ENCODE measurements at places on chromosomes 5 and 9.

DNA sequence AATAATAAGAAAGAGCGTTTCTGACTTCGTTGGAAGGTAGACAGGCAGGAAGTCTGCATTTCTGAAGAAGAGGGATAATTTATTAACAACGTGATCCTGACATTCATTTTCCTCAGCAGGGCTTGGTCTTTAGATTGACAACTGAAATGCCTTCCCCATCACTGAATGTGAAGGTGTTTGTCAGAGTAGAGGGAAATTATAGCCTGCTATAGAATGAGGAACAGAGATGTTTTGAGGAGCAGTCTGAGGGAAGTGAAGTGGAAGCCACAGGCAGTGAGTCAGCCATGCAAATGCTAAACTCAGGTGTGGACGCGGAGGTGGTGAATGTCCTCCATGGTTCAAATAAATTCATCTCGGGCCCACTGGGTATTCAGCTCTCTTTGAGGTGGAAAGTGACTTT, 30.5 kb downstream of the C7 start:
- DNase-seq: no peak

GRCh38 chr5:31197183-31197582, 3.7 kb downstream of the CDH6 start:
- no peak for DNase-seq

DNA sequence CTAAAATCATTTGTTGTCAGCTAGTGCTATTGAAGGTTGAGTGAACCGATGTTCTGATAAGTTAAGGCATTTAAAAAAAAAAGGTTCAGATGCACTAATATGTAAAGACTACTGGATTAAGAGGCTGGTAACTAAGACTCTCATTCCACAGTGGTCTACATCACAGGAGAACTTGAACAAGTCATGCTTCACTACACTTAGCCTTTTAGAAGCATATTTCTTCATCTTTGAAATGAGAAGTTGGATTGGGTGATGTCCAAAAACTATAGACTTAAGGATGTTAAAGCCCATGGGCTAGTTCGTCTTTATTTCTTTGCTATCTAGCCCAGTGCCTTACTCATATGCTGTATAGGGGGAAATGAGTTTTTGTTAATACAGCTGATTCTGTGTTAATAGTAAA, 107.2 kb downstream of the NDUFS4 start:
- DNase-seq: no peak

DNA sequence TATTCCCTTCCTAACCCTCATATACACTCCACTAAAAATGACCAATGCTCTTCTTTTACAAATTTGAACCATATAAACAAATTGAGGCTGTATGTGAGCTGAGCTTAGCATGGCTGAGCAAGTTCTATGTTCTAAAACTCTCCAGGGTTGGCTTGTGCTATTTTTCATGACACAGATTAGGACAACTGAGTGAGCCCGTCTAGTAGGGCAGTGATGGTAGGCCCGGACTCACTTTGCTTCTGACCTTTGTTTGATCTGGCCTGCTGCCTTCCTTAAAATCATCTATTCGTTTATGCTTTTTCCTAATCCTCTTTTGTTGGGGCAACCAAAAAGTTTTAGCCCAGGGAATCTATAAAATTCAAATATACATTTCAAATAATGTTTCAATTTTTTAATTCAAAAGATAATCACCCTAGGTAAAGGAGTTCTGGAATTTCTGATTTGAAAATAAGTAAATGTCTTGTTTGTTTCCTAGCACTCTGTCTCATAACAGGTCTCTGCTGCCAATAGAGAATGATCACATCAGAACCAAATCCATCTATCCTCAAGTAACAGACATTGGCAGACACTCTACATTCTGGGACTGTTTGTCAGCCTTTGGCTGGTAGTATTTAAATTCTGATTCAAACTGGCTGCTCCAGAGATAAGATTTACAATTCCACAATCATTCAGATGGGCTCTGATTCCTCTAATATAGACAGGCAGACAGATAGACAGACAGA, 217.0 kb upstream of the TARS1 start:
- no peak for DNase-seq

DNA sequence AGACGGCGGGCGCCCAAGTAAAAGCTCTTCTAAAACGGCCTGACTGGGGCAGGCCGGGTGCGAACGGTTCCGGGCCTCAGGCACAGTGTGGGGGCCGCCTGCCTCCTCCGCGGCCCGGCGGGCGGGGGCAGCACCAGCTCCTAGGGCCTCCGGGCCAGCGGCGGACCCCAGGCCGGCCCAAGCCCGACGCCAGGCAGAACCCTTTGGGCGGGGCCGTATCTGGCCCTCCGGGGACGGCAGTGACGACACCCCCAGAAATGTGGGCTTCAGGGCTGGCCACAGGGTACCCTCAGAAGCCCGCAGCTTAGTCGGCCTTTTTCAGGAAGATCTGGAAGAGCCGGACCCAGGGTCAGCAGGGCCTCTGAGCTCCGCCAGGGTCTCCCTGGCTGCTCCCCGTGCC, 4.0 kb downstream of the LTC4S start:
- DNase-seq: no peak

GRCh38 chr5:131786900-131787692, 9.7 kb downstream of the FNIP1 start:
- DNase-seq: no peak

- DNase-seq: no peak
Observed at GRCh38 chr5:98425640-98426039, 347.8 kb upstream of the RGMB start.

GRCh38 chr5:178121391-178122276, 8.3 kb downstream of the N4BP3 start:
- no peak for DNase-seq

GRCh38 chr9:119044806-119045205, 324.4 kb downstream of the BRINP1 start:
- no peak for DNase-seq

DNA sequence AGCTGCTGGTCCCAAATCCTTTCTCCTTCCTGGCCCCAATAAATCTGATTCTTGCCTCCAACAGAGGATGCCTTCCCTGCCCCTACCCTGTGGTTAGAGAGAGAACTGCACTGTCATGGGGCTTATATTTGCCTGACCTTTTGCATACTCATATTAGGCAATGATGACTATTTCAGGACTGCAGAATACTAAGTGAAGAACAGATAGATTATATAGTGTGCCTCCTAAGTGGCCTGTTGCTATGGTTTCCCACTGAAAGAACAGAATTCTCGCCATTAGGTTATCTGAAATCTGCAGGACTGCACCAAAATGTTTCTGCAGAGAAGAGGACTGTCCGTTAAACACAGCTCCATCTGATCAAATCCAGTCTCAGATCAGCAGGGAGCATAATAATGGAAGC, 87.3 kb upstream of the CCNG1 start:
- DNase-seq: no peak

DNA sequence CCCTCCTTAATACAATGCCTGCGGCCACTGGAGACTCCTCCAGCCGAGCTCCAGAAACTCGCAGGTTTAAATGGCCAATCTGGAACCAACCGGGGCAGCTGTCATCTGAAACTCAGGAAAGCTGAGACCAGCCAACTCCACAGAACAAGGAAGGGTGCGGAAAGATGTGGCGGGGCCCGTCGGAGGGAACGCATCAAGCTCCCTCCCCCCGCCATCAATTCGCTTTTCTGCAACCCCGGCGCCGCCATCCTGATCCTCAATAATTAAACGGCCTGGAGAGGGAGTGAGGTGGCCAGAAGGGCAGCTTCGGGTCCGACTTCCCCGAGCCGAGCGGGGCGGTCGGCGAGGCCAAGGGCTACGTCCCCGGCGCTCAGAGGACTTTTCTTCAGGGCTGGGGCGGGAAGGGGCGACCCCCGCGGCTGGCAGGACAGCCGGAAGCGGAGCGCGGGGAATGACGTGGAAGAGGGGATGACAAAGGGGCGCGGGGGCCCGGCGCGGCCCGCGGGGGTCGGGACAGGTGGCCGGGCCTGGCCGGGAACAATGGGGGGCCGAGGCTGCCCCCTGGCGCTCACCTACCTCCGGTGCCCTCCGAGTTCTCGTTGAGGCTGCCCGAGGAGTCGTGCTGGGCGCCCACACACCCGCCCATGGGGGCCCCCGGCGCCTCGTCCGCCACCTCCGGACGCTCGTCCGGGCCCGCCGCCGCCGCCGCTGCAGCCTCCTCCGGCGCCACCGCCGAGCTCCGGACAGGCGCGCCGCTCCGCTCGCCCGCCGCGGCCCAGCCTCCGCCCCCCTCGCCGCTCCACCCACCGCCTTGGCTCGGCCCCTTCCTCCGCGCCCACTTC, at the start of gene UBTD2:
TSS of gene UBTD2 (minus strand) at position 745 of the 842 bp plus-strand sequence. CDS start at position 646, 99 bp downstream.
- DNase-seq: peak; percentile 20

DNA sequence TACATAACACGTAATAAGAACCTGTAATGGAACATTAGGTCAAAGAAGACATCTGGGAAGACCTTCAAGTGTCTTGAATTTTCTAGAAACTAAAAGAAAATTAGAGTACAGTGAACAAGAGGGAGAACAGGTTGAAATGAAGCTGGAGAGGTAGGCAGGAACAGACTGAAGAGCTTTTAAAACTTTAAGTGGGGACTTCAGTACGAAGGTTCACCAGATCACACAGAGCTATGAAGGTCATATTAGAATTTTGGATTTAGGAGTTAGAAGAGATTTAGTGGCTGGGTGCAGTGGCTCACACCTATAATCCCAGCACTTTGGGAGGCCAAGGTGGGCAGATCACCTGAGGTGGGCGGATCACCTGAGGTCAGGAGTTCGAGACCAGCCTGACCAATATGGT, 26.6 kb downstream of the MLANA start:
- DNase-seq: no peak

- DNase-seq: no peak
Observed at GRCh38 chr9:18393340-18394130, 80.4 kb upstream of the ADAMTSL1 start.

DNA sequence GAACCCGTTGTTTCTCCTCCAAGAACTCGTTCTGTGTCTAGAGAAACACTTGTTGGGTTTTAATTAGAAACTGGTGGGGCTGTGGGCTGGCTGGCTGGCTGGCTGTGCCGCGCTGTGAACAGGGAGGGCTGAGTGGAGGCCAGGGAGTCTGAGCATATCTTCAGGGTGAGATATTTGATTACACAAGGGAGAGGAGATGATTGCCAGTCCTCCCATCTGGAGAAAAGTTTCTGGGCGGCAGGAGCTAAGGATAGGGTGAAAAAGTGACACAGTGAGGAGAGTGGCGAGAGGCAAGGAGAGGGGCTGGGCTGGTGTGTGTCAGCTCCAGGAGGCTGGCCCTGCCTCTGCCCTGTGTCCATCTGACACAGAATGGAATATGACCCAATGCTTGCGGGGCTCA, 63.0 kb downstream of the GDNF start:
- no peak for DNase-seq

DNA sequence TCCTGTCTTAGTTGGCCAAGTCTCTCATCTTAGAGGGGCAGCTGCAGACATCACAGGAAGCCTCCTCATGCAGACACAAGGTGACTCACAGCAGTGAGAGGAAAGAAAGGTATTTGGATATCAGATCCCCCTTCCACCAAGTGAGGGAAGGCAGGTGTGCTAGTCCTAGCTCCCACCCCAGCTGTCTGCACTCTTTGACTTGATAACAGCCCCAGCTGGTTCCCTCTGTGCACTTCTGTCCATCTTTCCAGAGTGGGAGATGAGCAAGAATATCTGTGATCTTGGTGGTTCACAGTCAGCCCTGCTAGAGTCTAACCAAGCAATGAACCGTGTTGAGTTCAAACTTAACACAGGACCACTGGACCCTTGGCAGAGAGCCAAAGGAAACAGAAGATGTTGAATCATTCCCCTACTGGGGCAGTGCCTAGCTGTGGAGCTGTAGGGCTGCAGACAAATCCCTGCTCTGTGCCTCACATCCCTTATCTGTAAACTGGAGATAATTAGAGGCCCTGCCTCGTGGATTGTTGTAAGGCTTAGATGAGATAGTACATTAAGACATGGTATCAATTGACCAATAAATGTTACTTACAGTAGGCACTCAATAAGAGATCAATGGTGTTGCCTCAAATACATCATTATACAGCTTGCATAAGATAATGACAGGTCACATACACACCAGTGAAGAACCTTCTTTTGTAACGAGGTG, 39.1 kb downstream of the SH3RF2 start:
- DNase-seq: no peak

GRCh38 chr9:89655056-89655989, 50.5 kb downstream of the GADD45G start:
- no peak for DNase-seq

GRCh38 chr5:14326035-14326903, 183.1 kb downstream of the TRIO start:
- no peak for DNase-seq

DNA sequence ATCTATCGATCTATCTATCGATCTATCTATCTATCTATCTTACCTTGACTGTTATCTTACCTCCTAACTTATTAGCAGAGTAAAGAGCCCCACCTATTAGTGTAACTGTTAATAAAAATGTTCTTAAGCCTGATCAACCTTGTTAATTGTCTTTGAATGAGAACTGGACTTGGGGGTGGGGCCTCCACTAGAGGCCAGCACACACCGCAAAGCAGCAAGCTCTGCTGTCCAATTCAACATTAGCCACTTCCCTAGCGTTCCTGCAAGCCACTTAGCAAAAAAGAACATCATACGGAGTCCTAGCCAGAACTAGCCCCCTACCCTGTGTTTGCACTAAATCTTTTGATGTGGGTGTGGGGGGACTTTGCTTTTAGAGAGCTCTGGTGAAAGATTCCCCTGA, 515.8 kb downstream of the KDM4C start:
- no peak for DNase-seq

DNA sequence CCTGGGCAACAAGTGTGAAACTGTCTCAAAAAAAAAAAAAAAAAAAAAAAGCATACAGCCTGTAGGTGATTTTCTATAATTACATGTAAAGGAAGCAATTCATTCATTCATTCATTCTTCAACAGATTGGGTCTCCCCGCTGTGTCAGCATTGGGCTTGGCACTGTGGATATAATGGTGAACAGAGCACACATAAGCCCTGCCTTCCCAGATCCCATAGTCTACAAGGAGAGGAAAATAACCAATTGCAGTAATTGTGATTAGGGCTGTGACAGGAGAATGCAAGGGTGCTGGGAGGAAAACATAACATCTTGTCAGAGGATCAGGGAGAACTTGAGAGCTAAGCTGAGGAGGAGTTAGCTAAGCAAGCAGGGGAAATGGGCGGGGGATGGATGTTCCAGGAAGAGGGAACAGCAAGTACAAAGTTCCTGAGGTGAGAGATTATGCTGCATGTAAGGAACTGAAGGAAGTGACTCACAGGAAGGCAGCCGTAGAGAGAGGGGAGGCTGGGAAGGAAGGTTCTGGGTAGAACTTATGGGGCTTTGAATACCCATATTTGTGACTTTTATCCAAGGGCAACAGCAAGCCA, 24.0 kb upstream of the KLF9 start:
- DNase-seq: no peak

DNA sequence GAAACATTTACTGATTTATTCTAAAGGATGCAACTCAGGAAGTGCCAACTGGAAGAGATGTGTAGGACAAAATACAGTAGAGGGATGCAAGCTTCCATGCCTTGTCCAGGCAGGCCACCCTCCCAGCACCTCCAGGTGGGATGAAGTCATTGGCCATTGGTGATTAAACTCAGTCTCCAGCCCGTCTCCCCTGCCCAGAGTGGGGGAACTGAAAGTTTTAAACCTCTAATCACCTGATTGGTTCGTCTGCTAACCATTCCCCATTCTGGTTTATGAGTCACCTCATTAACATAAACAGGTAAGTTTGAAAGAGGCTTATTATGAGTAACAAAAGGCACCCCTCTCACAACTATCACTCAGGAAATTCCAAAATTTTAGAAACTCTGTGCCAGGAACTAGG, 8.1 kb downstream of the TNFAIP8 start:
- DNase-seq: no peak

Data from activated CD8-positive, alpha-beta memory T cell treated with anti-CD3 and anti-CD28 coated beads for 48 hours (primary cell).